ENCODE measurements at places on chromosomes 3 and 15. TPM values are rescaled to one million over a fixed set of nuclear protein-coding genes. Genes with fewer than 3 reads are reported as not detected.

GNAT1 gene
- not detected for total RNA-seq

TMEM158 gene
- total RNA-seq = 6.5 TPM

TEX55 gene
- total RNA-seq = not detected

PTPN9 gene
- 37.9 TPM for total RNA-seq

P2RY14 gene
- total RNA-seq = 0.68 TPM

- no peak for DNase-seq
Observed at GRCh38 chr3:73332558-73332957, 271.1 kb downstream of the EBLN2 start.

Measured in ureter (tissue), 1 donor.